ENCODE measurements at places on chromosomes 16 and 17. TPM values are rescaled to one million over a fixed set of nuclear protein-coding genes. Genes with fewer than 3 reads are reported as not detected.

The TAC4 gene
- total RNA-seq, result 1.1 TPM

DNA sequence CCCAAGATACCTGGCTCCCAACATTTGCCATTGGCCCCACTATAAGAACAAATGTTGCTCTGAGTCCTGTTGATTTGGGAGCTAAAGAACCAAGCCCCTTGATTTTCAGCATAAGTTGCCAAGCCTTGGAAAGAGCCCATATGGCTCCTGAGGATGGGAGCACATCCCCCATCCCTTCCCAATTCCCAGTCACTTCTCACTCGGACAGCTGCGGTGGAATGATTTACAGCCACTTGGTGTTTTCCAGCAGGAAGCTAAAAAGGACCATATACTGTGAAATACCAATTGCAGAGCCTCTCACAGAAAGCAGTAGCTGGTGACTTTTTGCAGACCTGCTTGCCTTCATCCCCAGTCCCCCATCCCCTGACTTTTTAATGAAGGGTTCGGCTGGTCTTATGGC is 524.6 kb downstream of the GRIN2A start:
- no peak for DNase-seq

GRCh38 chr16:7964167-7964566 is 626.1 kb downstream of the TMEM114 start:
- no peak for DNase-seq

- DNase-seq, result no peak
Measured at GRCh38 chr17:15154618-15155017, 110.5 kb downstream of the PMP22 start.

GRCh38 chr17:77194179-77194578 is 53.4 kb downstream of the SEC14L1 start:
- DNase-seq, result no peak

Data from right cardiac atrium (tissue), 5 donors.